Vagina (tissue), 2 donors: ENCODE measurements at places on chromosomes 1 and 21.

GRCh38 chr1:155178441-155179111 is 4.9 kb downstream of the TRIM46 start:
- DNase-seq: no peak

DNA sequence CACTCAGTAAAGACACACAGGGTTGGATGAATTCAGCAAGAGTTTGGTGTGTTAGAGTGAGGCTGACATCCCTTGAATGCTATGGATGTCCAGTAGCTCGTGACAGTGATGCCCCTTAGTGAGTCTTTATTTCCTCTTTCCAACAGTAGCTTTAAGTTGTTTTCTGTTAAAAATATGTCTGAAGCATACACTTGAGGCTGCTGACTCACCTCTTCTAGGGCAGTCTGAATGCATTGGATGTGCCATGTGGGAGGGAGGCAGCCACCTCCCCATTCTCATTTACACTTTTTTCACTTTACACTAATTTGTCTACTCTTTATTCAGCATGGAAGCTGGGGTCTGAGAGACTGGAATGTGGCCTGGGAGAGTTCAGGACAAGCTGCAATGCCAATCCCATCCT is 17.6 kb downstream of the NOS1AP start:
- DNase-seq: no peak

- no peak for DNase-seq
These were observed 196.7 kb upstream of the VAMP3 start for GRCh38 chr1:7574121-7575040.

GRCh38 chr1:29624320-29625083 is 388.2 kb downstream of the PTPRU start:
- no peak for DNase-seq

GRCh38 chr21:28826569-28826968 is 166.1 kb downstream of the LTN1 start:
- DNase-seq: no peak

DNA sequence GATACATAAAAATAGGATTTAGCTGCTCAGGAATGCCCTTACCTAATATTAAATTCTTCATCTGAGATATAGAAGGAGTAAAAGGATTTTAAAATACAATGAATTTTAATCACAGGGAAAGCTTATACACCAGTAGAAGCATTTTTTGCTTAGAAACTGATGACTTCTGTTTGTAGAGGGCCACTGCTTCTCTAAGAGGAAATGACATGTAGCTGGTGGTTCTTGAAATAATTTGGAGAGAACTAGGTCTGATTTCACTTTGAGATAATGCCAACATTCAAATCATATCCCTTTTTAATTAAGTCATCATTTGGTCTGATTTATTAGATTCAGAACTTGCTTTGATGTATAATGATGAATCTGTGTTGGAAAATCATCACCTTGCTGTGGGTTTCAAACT is 166.6 kb upstream of the SGIP1 start:
- no peak for DNase-seq

DNA sequence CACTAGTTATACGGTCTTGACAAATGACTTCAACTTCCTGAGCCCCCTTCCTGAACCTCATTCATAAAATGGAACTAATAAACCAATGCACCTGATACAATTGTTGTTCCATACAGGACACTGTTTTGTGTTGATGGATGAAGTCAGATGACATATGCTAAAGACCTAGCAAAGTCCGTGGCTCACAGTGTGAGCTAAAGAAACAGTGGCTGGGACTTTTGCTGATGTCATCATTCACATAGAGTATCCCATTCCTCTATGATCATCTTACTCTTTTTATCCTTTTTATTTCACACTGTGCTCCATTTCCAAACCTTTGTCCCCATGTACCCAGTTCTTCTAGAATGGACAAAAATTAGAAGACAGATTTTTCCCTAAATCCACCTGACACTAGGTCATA is 83.7 kb upstream of the KAZN start:
- DNase-seq: no peak

GRCh38 chr1:214510914-214511638 is 40.3 kb downstream of the PTPN14 start:
- no peak for DNase-seq

DNA sequence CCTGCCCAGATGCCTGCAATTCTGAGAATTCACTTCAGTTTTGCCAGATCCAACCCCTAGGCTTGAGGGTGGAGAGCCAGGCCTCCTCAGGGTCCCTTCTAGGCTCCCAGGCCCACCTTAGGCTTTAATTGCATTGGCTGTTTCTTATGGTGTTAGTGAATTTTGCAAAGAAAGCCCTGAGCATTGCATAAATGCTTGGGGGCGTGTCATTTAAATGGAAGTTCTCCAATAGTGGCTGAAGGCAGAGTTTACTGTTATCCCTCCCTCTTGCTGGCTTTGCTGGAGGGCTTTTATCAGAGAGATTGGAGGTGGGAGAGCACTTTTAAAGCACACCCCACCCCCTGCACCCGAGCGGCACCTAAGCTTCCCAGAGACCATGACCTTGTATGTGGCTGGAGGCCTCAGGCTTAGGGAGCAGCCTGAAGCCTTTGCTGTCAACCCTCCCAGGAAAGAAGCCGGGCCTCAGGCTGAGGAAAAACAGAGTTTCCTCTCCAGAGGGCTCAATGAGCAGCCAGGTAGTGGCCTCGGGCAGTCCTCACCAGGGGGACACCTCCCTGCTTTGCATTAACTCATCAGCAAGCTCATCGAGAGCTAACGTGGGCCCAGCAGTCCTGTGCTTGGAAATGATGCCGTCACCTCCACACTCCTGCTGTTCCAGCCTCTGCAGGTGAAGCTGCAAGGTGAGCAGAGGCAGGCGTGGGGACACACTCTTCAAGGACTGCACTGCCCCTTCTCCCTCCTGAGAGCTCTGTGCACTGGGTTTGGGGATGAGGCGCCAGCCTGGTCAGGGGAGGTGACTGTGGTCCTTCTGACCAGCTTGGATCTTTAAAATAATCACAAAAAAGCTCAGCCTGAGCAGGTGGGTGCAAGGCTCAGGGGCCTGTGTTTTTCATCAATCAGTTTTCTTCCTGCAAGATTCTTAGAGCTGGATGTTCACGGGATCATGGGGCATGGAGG is 58.0 kb downstream of the STUM start:
- no peak for DNase-seq

DNA sequence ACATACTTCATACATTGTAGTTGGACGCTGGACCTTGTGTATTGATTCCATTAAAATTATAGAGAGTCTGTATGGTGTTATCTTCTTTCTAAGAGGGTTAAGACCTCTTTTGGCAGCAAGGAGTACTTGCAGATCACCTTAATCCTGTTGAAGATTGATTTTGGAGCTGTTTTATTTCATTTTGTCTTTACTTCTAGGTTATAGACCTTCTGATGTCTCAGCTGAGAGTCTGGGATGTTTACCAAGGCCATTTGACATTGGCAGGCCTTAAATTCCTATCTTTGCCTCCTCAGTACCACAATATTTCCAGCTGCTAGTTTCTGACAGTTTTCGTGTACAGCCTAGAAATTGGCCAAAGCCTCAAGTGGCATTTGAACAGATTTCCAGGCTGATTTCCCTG is 338.0 kb downstream of the LMO4 start:
- DNase-seq: no peak

GRCh38 chr21:31449921-31450535 is 106.0 kb upstream of the TIAM1 start:
- no peak for DNase-seq

- no peak for DNase-seq
These were observed 30.9 kb upstream of the TAL1 start for GRCh38 chr1:47262787-47263413.

DNA sequence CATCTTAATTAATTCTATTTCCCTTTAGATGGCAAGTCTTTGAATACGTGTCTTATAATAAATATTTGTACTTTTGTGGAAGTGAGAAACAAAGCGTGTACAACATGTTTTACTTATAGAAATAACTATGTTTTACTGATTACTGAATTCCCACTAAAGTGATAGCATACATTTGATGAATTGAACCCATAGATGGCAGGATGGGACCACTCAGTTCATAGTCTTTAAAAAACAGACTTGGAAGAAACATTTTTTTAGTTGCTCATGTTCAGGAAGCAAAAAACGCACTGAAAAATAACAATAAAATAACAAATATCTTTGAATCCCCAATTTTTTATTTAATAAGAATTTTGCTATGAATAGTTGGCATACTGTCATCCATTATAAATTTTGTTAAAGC is 507.1 kb upstream of the ZRANB2 start:
- no peak for DNase-seq

DNA sequence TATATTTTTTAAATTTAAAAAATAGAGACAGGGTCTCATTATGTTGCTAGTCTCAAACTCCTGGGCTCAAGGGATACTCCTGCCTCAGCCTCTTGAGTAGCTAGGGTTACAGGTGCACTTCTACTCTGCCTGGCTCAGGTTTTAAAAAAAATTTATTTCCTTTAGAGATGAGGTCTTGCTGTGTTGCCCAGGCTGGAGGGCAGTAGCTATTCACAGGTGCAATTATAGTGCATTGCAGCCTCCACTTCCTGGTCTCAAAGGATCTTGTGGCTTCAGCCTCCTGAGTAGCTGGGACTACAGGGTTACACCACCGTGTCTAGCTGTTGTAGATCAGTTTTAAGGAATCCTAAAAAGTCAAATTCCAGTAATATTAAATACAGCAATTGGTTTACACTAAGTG is 5.0 kb downstream of the RNF11 start:
- DNase-seq: no peak

DNA sequence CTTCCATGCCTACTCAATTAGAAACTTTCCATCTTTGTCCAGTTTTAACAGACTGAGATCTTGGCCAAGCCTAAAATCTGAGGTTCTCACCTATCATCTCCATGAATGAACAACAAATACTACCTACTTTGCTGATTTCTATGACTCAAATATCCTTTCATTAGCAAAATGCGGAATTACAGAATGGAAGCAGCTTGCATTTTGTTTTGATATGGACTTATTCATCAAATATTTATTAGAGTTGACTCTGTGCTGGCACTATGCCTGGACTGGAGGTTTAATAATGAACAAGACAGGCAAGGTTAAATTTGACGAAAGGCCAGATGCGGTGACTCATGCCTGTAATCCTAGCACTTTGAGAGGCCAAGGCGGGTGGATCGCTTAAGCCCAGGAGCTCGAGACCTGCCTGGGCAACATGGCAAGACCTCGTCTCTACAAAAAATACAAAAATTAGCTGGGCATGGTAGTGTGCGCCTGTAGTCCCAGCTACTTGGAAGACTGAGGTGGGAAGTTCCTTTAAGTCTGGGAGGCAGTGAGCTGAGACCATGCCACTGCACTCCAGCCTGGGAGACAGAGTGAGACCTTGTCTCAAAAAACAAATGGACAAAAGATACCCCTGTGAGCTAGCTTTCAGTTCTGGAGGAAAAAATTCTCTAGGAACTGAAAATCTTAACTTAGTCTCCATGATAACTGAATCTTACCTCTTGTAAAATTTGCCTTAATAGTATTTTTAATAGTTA is 29.4 kb upstream of the SOD1 start:
- DNase-seq: no peak

DNA sequence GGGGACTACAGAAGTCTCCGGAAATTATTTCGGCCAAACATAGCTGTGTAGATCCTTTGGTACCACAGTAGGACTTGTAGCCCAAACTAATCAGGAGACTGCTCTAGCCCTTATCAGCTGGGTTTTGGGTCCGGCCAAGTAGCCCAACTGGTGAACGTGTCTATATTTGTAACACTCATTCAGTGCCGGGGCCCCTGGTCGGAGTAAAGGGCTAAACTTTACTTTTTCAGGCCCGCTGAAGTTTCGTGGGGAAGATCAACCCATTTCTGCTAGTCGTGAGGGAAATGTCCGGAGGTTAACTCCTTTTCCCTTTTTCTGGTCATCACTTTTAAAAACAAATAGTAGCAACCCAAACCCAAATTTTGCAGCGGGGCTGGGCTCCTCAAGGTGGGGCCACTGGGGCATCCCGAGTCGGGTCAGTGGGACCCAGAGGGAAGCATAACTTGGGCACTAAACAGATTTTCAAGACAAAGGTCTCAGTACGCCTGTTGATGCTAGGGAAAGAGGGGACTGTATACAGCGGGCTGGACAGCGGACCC is 1.7 kb downstream of the LHX9 start:
- DNase-seq: no peak

DNA sequence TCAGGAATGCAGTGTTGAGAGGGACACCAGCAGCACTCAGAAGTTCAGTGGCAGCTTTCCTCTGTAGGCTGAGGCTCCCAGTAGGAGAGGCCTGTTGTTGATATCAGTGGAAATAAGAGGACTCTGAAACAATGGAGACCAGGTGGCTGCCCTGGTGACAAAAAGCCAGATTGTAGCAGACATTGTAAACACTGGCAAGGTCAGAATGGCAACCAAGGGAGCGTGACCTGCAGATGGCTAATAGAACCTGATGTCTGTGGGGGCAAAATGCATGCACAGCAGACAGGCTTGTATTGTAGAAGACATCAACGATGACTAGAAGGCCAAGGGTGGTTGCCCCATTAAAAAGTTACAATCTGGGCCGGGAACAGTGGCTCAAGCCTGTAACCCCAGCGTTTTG is 53.1 kb upstream of the GPR37L1 start:
- no peak for DNase-seq

- DNase-seq: no peak
These were observed 927 bp upstream of the CFHR3 start for GRCh38 chr1:196773713-196774112.

- DNase-seq: no peak
These were observed 78.3 kb downstream of the NUF2 start for GRCh38 chr1:163399976-163400601.

GRCh38 chr1:46334030-46334384 is 6.6 kb upstream of the NSUN4 start:
- DNase-seq: no peak

GRCh38 chr21:42233067-42233961 is 14.4 kb downstream of the ABCG1 start:
- DNase-seq: no peak

- DNase-seq: no peak
These were observed 1.7 kb downstream of the SPSB1 start for GRCh38 chr1:9294405-9294773.

DNA sequence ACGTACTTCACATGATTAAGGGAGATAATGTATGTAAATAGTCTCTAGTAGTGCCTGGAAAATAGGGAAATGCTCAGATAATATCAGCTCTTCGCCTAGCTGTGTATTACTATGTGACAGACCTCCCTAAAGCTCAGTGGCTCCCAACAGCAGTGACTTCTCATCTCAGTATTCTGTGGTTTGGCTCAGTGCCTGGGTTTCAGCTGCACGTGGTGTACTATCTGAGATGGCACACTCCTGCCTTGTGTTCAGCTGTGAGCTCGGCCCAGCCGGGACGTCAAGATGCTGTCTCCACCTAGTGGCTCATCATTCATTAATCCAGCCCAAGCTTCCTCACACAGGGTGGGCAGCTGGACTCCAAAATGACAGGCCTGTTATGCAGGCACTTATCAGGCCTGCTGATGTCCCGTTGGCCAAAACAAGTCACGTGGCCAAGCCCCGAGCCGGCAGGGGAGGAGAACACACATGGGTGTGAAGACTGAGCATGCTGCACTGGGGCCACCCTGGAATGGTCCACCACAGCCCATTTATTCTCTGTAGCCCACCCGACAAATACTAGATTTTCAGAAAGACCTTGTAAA is 17.8 kb downstream of the SLFNL1 start:
- no peak for DNase-seq
